ENCODE measurements at places on chromosomes 12 and 14. TPM values are rescaled to one million over a fixed set of nuclear protein-coding genes. Genes with fewer than 3 reads are reported as not detected.

DNA sequence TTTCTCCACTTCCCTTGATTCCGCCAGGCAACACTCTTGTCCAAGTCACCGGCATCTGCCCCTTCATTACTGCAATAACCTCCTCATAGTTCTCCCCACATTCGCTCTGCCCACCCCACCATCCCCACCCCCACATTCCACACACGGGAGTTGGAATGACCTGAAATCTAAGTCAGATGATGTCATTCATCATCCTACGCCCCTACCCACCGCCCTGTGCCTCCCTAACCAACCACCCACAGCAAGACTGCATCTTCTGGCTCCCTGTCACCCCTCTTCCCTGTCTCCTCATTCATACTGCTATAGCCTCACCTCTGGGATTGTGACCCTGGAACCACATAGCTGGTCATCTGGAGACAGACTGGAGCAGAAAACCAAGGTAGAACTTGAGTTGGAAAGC lies 7.9 kb upstream of the PWP1 start:
- no peak for DNase-seq

GRCh38 chr12:269191-269590 lies 6.6 kb upstream of the SLC6A13 start:
- DNase-seq, result peak; percentile 47

DNA sequence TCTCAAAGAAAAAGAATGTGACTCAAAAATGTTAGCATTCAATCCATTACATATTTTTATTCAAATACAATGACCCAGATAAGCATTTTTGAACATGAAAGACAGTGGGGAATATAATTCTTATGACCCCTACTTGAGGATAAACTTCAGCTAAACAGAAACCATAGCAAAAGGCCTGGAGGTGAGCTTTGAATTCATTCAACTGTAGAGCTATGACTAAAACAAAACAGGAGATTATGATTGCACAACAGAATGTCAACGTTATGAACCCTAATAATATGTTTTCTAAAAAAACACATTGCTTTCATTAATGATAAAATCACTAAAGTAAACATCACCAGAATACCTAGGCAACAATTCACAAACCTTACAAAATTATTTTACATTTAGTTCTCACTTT lies 27.8 kb downstream of the EFCAB11 start:
- peak; percentile 66 for DNase-seq

- no peak for DNase-seq
These were observed 234.0 kb downstream of the SYT1 start for GRCh38 chr12:79098530-79098929.

DNA sequence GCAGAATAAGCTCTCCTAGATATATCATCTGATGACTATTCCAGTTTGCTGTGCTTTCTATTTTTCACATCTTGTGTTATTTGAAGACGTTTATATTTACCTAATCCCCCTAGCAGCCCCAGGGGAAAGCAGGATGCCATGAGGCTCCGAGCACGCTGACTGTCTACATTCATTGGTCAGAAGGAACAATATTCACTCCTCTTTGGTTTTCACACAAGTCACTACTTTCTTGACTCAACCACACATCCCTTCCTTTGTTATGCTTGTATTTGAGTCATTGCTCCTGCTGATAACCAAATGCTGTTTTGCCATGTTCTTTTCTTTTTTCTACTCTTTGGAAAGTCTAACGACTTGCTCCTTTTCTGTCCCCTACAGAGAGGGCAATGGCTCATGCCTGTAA lies 86.5 kb upstream of the SLC38A2 start:
- peak; percentile 48 for DNase-seq

DNA sequence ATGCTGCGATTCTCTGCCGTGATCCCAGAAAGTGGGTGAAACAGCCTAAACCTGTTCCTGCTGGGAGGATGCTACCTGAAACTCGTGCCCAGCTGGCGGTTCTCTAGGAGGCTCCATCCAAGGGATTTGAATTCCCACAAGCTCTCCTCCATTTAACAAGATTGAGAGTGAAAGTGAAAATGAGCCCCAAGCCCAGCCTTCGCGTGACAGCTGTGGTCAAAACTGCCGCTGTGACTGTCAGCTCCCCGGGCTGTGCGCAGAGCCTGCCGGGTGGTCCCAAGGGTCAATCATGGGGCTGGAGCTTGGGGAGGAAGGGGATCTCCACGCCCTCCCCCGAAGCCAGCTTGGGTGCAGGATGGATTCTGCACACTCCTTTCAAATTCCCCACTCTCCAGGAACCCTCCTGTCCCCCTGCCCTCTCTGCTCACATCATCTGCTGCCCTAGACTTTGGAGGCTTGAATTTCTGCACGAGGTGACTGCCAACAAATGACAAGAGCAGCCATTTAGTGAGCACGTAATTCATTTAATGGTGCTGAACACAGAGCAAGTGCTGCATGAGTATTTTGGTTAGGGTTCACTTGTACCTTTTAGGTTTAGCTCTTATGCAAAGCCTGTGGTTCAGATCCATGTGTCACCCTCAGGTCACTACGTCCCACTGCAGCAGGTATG lies 5.3 kb downstream of the ASB2 start:
- DNase-seq, result peak; percentile 13

Gene CCDC59
- 47.5 TPM for total RNA-seq

Gene ANKRD33
- not detected for total RNA-seq

Gene IPO8
- 35.4 TPM for total RNA-seq
